ENCODE measurements at places on chromosomes 6 and 20.

GRCh38 chr6:123997223-123997622, 193.6 kb downstream of the NKAIN2 start:
- no peak for DNase-seq

GRCh38 chr20:3919352-3919751, 30.2 kb downstream of the PANK2 start:
- DNase-seq: no peak

DNA sequence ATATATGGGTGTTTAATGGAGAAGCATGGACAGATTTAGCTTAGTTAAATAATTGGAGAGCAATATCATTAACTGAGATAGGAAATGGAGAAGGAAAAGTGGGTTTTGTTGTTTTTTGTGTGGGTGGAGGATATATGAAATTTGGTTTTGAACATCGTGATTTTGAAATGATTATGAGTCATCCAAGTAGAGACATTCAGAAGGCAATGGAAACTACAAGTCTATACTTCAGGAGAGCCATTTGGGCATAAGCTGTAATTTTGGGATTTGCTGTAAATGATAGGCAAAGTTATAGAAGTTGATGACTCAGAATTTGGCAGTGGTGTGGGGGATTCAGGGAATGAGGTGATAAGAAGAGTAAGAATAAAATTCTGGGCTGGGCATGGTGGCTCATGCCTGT, 27.4 kb upstream of the FAM135A start:
- no peak for DNase-seq

DNA sequence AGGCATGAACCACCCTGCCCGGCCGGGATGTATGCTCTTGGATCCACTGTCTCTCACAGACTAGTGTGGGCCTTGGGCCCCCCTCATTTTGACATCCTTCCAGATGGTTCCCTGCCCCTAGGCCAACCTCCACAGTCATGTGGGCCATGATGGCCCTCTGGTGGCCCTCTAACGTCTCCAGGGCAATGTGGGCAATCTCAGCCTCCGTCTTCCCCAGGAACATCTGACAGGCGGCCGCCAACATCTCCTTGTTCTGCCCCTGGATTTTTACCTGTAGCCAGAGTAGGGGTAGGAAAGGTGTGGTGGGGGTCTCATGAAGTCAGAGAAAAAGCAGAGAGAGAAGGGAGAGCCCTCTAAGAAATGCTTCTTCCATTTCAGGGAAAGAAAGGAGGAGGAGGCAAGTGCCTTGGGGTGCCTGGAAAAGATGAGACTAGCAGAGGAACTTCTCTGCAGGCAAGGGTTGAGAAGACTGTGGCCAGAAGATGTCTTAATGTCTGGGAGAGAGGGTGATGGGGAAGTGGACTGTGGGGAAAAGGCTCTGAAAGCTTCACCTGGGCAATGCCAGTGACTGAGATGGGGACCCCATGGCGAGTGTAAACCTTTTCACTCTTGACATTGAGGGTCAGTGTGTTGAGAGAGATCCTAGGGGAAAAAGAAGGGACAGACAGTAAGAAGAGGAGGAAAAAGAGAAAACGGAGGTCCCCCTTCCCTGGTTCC, 1.3 kb downstream of the FLOT1 start:
- DNase-seq: no peak

DNA sequence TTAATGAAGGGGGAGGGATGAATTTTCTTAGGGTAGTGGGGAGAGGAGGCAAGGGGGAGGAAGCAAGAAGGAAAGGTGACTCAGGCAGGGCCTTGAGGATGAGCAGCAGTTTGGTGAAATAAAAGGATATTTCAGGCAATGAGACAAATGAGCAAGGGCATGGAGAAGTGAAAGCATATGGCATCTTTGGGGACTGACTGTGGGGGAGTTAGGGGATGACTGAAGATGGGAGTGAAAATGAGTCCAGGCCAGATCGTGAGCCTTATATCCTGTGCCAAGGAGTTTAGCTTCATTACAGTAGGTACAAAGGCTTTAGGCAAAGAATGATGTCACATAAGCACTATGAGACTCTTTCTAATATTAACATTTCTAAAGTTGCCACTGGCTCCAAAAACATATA, 51.9 kb downstream of the ILRUN start:
- no peak for DNase-seq

- no peak for DNase-seq
Observed at GRCh38 chr6:22896696-22897095, 327.3 kb downstream of the HDGFL1 start.

- no peak for DNase-seq
Observed at GRCh38 chr6:17762651-17763050, 55.9 kb upstream of the NUP153 start.

DNA sequence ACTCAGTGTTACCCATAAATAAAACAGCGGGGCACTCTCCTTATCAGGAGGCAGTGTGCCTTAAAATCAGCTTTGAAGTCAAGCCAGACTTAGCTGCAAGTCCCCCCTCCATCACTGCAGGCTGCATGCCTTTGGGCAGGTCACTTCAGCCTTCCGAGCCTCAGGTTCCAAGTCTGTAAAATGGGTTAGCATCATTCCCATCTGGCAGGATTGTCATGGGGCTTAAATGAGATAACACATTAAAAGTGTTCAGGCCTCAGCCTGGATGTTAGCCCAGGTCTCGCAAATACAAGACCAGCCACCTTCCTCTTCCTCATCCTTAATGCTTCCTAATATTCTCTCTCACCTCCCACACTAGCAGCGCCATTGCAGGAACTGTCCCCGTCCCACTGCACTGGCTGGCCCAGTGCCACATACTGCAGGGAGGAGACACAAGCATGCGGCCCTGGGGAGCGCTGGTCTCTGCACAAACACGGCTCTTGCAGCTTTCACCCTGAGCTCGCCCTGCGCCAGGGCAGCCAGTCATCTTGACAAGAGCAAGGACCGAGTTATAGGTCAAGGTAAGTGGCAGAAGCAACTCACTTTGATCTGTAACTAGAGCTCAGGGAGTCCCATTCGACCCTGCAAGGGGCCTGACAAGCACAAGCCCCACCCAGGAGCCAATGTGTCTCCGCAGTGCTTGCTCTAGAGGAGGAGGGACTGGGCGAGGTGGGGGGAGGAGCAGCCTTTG, 564.6 kb upstream of the AGPAT4 start:
- DNase-seq: no peak

GRCh38 chr20:63224412-63225081, 8.6 kb upstream of the YTHDF1 start:
- peak; percentile 52 for DNase-seq

DNA sequence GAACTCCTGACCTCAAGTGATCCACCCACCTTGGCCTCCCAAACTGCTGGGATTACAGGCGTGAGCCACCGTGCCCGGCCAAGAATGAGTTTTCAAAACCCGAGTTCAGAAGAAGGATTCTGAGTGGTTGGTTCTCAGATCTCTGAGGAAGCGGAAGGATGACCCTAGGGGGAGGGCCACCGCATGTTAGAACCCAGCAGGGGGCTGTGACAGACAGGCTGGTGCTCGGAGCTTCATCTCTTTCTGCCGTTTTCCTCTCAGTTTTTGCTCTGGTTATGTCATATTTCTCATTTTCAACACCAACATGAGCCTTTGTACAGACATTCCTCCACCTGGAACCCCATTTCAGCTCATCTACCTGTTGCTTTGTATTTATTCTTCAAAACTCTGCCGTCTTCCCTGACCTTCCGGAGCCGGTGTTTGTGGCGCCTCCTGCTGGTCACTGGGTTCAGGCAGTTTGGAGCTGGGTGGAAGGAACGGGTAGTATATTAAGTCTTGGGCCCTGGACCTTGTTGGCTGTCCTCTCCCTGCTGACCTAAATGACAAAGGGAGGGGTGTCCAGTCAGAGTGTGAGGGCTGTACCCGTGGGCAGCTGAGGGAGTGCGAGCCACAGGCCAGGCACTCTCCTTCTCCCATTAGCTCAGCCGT, at the start of gene DEFB123:
DEFB123 (plus strand) TSS at position 621 of the 648 bp plus-strand sequence. CDS start 67 bp downstream, outside the sequence.
- no peak for DNase-seq

DNA sequence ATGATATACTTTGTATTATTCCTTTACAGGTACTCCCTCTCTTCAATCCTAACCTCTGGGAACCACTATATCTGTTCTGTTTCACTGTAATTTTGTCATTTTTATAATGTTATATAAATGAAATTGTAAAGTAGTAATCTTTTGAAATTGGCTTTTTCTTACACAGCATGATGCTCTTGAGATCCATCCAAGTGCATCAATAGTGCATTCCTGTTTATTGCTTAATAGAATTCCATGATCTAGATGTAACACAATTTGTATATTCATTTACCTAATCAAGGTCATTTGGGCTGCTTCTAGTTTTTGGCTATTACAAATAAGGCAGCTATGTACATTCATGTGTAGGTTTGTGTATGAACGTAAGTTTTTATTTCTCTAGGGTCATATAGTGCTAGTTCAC, 174.6 kb downstream of the KHDC1L start:
- no peak for DNase-seq

GRCh38 chr6:149965194-149966020, 1.7 kb downstream of the ULBP1 start:
- DNase-seq: no peak

Data from HS-27A (cell line).